ENCODE measurements at places on chromosomes 7 and 10.

- no peak for DNase-seq
These were observed 19.4 kb downstream of the CYP2C8 start for GRCh38 chr10:95049919-95050318.

DNA sequence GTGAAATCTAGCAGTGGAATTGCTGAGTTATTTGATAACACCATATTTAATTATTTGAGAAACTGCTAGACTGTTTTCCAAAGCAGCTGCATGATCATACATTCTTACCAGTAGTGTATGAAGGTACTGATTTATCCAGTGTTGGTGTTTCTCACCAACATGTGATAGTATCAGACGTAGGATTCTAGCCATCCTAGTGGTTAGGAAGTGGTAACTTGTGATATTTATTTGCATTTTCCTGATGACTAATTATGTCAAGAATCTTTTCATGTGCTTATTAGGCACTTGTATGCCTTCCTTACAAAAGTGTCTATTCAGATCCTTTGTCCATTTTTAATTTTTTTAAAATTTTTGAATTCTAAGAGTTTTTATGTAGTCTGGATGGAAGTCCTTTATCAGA, 54.2 kb upstream of the PLXDC2 start:
- DNase-seq, result no peak

DNA sequence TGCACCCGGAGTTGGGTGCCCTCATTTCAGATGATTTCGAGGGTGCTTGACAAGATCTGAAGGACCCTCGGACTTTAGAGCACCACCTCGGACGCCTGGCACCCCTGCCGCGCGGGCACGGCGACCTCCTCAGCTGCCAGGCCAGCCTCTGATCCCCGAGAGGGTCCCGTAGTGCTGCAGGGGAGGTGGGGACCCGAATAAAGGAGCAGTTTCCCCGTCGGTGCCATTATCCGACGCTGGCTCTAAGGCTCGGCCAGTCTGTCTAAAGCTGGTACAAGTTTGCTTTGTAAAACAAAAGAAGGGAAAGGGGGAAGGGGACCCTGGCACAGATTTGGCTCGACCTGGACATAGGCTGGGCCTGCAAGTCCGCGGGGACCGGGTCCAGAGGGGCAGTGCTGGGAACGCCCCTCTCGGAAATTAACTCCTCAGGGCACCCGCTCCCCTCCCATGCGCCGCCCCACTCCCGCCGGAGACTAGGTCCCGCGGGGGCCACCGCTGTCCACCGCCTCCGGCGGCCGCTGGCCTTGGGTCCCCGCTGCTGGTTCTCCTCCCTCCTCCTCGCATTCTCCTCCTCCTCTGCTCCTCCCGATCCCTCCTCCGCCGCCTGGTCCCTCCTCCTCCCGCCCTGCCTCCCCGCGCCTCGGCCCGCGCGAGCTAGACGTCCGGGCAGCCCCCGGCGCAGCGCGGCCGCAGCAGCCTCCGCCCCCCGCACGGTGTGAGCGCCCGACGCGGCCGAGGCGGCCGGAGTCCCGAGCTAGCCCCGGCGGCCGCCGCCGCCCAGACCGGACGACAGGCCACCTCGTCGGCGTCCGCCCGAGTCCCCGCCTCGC, at the start of gene EGFR:
TSS of gene EGFR (plus strand) at position 657 of the 830 bp plus-strand sequence. CDS start 261 bp downstream, outside the sequence.
- DNase-seq, result no peak

DNA sequence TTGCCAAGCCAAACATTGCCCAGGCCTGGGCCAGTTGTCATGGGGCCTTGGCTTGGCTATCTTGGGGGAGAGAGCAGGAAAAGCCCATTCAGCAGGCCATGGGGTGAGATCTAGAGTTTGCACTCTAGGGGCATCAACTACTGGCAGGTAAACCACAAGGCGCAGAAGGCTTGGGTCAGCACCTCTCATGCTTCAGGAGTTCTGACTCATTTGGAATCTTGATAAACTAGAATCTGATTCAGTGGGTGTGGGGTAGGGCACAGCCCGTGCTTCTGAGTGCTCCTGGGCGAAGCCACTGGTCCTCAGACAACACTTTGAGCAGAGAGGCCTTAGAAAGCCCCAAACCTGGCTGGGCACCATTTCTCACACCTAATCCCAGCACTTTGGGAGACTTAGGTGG, 81.1 kb downstream of the RGS10 start:
- no peak for DNase-seq

DNA sequence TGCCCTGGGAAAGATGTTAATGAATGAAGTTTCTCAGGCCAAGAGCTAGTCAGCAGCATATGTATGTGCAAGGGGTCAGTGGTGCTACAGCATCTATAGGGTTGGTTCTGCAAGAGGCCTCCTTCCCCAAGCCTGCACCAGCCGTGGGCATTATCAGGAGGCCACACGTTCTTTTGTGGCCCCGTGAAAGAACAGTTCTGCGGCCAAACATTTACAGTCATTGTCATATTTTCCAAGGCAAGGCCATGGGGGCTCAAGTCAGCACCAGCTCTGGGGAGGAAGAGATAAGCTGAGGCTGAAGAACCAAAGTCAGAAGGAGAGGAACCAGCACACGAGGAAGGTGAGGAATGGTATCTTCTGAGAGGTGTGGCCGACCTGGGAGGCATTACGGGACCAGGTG, 54.4 kb upstream of the TMEM72 start:
- DNase-seq, result no peak

DNA sequence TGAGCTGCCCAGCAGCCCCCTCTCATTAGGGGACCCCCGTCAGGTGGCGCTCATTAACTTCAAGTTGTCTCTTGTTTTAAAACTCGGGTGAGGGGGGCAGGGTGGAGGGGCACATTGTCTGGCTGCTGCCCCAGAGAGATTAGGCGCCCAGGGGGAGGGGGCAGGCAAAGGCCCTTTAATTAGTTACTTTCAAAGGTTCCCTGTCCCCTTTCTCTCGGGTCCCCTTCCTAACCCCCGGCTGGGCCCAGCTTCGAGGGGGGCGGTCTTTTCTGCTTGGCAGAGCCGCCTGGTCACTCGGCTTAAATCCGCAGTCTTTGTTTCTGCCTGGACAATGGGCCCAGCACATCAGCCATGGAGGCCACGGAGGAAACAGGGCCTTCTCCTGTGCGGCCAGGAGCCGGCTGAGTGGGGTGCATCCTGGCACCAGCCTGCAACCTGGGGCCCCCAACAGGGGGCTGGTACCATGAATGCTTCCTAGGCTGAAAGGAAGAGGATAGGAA, 38.9 kb upstream of the SLF2 start:
- DNase-seq, result no peak

GRCh38 chr7:102912742-102913141, at the start of gene LRRC17:
LRRC17 (plus strand) TSS chr7:102913000; CDS start chr7:102933914, 20,914 bp downstream.
- no peak for DNase-seq

DNA sequence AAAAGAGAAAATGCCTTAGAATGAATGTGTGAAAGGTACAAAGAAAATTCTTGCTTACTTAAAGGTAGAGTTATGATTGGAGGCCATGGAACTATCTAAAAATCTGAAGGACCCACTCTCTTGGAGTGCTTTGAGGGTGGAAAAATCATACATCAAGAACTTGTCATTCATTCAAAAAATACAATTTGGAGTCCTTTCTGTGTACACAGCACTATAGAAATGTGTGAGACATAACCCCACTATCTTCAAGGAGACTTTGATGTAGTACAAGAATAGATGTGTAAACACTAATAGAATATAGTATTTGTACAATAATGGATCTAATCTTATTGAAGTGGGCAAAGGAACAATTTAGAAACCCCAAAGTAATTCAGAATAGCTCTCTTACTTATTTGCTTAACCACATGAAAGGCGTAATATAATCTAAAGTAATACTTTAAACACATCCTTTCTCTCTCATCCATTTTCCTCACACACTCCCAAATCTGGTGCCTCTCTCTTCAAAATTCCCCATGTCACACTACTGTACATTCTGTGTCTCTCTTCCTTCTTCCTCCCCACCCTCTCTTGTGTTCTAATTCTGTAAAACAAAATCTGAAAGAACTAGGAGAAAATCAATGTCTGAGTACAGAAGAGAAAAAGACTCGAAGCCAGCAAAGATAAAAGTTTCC, 166.7 kb downstream of the DNAJB9 start:
- DNase-seq, result no peak

GRCh38 chr10:131692176-131692575, 208.6 kb upstream of the PPP2R2D start:
- DNase-seq, result no peak

GRCh38 chr10:123835575-123835974, 56.0 kb downstream of the CPXM2 start:
- DNase-seq, result no peak

DNA sequence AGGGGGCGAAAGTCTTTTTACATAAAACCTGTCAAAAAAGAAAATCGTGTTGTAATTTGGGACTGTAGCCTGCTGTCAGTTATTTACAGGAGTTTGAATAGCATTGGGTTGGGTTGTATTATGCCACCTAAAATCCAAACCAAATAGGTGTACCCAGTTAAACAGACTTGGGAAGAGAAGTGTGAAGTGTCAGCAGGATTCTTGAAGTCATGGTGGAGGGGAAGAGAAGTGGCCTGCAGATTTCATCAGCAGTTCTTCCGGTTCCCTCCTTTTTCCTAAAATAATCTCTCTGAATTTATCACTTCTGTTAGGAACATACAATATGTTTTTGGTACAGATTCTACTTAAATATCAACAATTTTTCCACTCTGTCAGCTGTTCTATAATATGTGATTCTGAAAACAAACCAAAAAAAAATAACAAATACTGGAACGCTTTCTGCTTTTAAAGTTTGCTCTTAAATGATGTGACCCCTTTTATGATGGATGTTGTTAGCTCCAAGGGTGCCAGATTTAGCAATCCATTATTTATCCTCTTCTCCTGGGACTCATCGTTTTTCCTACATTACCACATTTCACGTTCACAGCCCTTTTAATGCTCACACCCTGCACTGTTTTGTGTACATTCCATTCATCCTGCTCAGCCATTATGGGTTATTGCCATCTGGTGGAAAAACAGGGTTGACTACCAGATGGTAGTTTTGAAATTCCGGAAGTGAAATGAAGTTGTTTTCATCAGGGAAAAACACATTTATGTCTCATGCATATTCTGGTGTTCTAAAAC, 18.7 kb upstream of the ARHGAP12 start:
- DNase-seq, result no peak

DNA sequence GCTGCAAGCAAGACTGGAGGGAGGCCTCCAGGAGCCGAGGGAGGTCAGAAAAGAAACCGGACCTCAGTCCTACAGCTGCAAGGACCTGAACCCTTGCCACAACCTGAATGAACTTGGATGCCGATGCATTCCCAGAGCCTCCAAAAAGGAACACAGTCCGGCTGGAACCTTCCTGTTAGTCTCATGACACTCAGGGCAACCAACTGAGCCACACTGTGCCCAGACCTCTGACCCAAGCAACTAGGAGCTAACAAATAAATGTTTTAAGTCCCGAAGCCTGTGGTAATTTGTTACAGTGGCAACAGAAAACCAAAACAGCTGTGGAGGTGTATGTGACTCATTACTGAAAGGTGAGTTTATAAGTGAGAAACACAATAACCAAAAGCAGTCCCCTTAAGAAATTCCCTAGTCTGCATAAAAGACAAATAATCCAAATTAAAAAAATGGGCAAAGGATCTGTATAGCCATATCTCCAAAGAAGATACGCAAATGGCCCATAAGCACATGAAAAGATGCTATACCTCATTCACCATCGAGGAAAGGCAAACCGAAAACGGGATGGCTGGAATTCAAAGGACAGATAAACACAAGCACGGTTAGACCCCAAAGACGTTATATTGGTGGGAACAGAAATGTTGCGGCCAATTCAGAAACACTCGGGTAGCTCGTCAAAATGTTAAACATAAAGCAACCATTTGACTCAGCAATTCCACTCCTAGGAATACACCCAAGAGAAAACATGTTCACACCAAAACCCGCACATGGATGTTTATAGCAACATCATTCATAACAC, 24.8 kb downstream of the GNA12 start:
- no peak for DNase-seq

GRCh38 chr10:79328737-79329504, 18.3 kb upstream of the PPIF start:
- no peak for DNase-seq
